Activated T-helper 1 cell treated with anti-CD3 and anti-CD28 coated beads, Interleukin-12 subunit alpha, Interleukin-12 subunit beta, Interleukin-2, Interleukin-4 antibody, amounts not matched to agents 30 ng/mL and 10 ng/mL and 1 ng/mL, durations not matched to agents 14 hours and 24 hours and 36 hours (primary cell): ENCODE measurements at places on chromosomes 2 and 18. TPM values are rescaled to one million over a fixed set of nuclear protein-coding genes. Genes with fewer than 3 reads are reported as not detected.

DNA sequence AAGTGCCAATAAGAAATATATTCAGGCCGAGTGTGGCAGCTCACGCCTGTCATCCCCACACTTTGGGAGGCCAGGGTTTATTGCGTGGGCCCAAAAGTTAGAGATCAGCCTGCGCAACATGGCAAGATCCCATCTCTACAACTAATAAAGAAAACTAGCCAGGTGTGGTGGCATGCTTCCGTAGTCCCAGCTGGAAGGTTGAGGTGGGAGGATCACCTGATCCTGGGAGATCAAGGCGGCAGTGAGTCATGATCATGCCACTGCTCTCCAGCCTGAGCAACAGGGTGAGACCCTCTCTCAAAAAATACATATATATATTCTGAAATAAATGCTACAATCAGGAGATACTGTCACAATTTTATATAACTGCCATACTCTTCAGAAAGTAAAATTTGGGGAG, 1604.8 kb upstream of the NXPH2 start:
- no peaks in the 10 kb centered on the region for H3K4me1 ChIP-seq
- H3K27me3 ChIP-seq: no peaks in the 10 kb centered on the region
- no peak for DNase-seq
- H3K4me3 ChIP-seq: no peak overlapping the region

DNA sequence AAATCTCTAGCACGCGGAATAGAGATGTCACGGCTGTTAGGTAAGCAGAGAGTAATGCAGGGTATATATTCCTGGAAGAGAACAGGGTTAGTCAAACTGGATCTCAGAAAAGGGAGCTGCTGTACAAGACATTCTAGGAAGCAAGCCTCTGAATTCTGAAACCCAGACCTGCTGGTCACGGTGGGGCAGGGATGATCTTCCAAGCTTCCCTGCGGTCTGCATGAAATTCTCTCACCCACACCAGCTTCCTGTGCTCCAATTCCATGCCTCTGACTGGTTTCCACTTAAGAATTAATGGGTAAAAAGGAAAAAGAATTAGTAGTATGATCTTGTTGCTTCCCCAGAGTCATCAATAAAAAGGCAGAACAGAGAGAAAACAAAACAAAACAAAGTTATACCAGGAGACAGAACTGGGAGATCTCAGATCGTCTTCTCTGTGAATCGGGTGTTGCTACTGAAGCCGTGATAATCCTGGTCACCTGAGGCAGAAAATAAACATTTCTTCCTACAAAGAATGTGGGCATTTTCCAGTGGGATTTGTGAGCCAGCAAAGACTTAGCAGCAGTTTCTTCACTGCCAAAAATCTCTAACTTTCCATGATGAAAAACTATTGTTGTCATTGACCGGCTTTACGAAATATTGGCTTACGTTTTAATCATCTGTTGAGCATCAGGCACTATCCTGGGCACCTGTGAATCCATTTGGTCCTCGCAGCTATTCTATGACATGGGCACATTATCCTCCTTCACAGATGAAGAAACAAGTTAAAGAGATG, 5.3 kb upstream of the CYP27C1 start:
- no peak overlapping the region for H3K4me3 ChIP-seq
- H3K36me3 ChIP-seq: no peaks in the 10 kb centered on the region
- no peak for DNase-seq
- H3K27ac ChIP-seq: no peak overlapping the region

Gene CNDP1
- not detected in 2 replicates for total RNA-seq

Gene PAIP2B
- total RNA-seq: 0.41 and 0.44 TPM in 2 replicates

Gene MDH1B
- 0.20 and 0.36 TPM in 2 replicates for total RNA-seq
